ENCODE measurements at places on chromosomes 2 and 18. TPM values are rescaled to one million over a fixed set of nuclear protein-coding genes. Genes with fewer than 3 reads are reported as not detected.

DNA sequence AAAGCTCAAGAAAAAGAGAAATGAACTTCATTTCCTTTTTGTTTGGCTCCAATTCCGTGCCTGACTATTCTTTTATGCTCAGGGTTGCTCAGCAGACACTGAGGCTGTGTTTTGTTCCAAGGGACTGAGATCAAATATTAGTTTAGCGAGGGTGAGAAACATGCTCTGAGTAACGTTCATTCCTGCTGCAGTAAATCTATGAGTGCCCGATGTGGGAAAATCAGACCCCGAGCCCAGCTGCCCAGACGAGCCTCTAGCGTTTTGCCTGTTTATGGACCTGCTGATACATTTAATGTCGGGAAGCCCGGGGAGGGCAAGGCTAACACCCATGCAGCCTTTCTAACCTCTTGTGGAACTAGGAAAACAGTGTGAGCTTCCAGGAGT is 119.2 kb downstream of the VAPA start:
- DNase-seq, result peak; percentile 20

The HOXD4 gene
- 13.7 TPM for total RNA-seq

The TXNDC2 gene
- not detected for total RNA-seq

DNA sequence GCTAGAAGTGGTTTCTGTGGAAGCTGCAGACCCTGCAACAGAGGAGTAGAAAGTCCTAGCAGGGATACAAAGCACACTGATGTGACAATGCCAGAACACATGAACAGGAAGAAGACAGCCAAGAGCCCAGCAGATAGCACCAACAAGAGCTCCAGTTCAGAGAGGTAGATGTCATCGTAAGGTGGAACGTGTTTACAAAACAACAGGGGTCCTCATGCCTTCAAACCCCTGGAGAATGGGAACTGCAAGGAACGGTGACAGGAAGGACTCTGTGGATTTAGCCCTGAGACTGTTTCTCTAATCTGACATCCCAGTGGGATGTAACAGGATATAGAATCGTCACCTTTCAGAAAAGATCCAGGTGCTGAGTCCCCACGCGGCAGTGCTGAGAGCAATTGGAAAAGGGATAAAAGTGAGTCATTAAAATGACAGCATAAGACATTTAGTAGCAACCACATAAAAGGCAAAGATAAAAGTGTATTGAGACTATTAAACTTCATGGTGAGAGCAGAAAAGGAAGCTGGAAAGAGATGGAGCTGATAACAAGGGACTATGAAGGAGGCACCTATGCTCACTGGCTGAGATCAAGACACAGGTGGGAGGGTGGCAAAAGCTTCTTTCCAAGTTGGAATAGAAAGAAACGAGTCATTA is 195.2 kb downstream of the FBXO15 start:
- DNase-seq, result no peak

The CCDC148 gene
- 0.69 TPM for total RNA-seq

DNA sequence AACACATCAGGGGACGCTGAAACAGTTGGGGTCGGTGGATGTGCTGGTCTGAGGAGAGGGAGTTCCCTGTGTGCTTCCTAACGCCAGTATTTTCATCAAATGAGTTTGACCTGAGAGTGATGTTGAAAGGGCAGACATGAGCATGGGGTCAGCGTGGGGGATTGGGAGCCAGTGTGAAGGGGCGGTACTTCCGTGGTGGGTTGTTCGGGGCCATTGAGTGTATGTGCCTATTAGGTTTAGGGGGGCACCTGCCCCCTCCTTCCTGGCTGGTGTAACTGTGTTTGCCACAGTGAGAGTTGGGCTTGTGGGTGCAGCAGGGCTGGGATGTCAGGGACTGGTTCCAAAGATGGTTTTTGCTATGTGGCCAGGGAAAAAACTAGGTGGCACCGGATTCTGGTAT is 24.4 kb downstream of the SPEG start:
- no peak for DNase-seq

DNA sequence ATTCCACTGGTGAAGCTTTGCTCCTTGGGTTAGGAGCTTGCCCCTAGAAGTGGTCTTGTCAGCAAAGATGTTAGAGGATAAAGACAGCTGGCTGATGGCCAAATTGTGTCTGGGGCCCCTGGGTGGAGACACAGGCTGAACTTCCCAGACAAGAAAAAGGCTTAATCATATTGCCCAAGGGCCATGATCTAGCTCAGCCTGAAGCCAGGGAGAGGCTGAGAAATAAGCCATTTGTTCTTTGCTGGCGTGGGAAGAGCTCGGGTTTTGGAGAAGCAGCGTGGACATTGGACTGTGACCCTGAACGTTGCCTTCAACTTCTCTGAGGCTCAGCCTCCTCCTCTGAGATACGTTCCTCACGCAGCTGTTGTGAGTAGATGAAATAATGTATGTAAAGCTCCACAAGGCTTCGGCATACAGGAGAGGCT is 153.0 kb downstream of the ZFP36L2 start:
- no peak for DNase-seq

GRCh38 chr2:187055463-187055862 is 206.5 kb upstream of the ZSWIM2 start:
- peak; percentile 5 for DNase-seq

The CYRIA gene
- total RNA-seq, result 38.4 TPM

DNA sequence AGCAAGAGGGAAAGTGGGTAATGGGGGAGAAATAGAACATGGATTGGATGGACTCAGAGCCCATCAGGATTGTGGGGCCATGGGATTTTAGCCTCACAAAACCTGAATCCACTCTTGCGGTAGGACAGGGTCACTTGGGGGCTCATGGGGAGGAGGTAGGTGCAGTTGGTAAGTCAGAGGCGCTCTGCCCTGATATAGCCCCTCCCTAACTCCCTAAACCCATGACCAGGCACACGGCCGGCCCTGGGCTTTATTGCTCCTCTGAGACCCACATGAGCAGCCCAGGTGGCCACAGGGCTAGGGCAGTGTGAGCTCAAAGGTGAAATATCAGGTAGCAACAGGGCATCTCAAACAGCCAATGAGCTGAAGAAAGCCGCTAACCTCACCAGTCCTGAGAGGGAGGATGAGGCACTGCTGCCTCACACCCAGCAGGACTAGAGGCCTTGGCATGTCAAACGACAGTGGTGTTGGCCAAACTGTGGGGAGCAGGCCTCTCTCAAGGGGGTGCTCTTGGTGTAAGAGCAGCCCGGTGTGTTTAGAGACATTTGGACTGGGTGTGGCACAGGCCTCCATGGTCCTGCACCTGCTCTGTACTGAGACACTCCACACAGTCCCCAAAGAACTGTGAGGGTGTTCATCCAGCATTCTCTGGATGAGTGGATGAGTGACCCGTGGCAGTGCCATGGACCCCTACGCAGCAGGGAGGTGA is 90.8 kb upstream of the HS6ST1 start:
- DNase-seq, result no peak

The STPG4 gene
- total RNA-seq, result 0.53 TPM

DNA sequence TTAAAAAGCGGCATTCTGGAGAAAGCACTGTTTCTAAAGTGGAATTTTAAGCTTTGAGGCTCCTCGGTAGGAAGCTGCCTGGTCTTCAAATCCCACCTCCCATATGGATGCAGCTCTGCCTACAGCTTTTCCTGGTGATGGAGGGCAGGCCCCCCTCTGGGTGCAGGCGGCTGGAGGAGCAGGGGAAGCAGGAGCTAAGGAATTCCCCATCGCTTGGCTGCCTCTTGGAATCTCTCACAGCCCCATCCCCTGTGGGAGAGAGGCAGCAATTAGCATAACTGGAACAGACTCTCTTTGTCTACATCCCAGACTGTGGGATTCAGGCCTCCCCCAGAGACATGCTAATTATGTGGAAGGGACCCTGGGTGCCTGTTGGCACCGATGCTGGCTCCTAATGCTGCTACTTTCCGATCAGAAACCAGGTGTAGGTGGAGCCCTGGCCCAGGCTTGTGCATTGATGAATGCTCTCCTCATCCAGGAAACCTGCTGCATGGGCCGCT is 51.3 kb downstream of the LIPG start:
- no peak for DNase-seq

DNA sequence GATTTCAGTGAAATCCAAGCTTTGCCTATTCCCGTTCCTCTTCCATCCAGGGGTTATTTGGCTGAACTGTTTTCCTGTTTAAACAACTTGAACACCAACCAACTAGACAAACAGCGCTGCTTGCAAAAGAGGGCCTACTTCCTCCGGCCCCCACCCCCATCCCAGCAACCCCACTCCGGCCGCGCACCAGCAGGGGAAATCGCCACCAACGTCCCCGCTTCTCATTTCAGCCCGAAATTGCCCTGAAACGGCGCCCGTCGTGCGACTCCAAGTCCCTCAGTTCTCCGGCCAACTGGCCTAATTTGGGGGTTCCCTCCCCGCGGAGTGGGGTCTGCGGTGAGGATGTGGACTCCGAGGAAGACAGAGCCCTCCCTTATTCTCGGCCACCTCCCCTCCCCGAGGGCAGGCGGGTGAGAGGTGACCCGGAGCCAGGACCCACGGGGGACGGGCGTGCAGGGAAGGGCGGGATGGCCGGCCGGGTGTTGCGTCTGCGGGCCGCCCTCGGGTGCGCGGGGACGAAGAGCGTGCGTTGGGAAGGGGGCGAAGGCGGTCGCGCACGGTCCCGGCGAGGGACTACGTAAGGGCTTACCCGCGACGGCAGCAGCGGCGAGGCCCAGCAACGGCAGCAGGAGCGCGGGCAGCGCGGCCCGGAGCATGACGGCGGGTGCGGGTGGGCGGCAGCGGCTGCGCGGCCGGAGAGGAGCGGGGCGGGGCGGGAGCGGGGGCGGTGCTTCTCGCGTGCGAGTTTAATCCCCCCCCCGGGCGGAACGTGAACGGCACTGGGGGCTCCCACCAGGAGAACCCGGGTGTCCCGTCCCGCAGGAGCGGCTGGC is at the start of gene CD302:
Gene CD302, minus strand, starts transcription at position 666 of the 833 bp plus-strand sequence. Its CDS starts 10 bp downstream, at position 656.
- peak; percentile 75 for DNase-seq

The ERICH2 gene
- total RNA-seq, result not detected

The PTPRN gene
- not detected for total RNA-seq

The STAM2 gene
- 27.5 TPM for total RNA-seq

- no peak for DNase-seq
Measured at GRCh38 chr2:15421753-15422152, 139.4 kb downstream of the NBAS start.

The GPR75 gene
- total RNA-seq, result 4.7 TPM

The SERPINB2 gene
- total RNA-seq, result 0.24 TPM

The GKN2 gene
- total RNA-seq, result not detected

The TUBA3D gene
- total RNA-seq, result not detected

- DNase-seq, result no peak
Measured at GRCh38 chr2:191176305-191176704, 25.5 kb upstream of the STAT4 start.

- DNase-seq, result no peak
Measured at GRCh38 chr2:82062463-82062862, 1757.9 kb upstream of the LRRTM1 start.

The GNLY gene
- not detected for total RNA-seq

The UGT1A10 gene
- not detected for total RNA-seq

- DNase-seq, result no peak
Measured at GRCh38 chr18:57441071-57441794, 6.1 kb downstream of the ONECUT2 start.

- DNase-seq, result no peak
Measured at GRCh38 chr2:522776-523175, 154.4 kb downstream of the TMEM18 start.

The UGT1A8 gene
- total RNA-seq, result not detected

DNA sequence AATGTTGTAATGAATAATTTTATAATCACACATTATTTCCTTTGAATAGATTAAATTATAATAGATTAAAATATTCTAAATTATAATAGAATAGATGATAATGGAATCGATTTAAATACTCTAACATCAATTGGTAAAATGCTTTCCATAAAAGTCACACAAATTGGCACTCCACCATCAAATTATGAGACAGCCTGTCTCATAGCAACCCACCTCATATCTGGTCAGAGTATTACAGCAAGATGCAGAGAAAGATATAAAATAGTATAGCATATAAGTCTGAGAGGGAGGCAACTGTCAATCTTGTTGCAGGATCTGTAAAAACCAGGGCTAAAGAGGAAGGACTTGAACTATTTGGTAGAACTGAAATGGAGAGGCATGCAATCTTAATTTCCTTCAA is 98.4 kb upstream of the NCKAP5 start:
- DNase-seq, result no peak

DNA sequence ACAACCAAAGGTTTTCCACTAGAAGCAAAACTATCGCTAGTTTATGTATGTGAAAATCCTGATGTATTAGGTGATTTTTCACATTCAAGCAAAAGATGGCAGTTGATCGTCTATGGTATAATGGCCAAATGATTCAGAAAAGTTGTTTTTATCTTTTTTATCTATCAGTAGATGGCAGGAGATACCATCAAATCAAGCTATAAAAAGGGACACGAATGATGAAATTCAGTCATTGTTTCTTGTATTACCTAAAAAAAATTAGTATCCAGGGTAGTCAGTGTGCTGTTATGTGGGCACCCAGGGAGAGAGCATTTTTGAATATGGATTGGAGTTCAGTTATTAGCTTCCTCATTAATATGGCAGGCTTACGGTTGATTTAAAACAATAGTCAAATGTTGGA is 22.9 kb upstream of the CAVIN2 start:
- peak; percentile 55 for DNase-seq

DNA sequence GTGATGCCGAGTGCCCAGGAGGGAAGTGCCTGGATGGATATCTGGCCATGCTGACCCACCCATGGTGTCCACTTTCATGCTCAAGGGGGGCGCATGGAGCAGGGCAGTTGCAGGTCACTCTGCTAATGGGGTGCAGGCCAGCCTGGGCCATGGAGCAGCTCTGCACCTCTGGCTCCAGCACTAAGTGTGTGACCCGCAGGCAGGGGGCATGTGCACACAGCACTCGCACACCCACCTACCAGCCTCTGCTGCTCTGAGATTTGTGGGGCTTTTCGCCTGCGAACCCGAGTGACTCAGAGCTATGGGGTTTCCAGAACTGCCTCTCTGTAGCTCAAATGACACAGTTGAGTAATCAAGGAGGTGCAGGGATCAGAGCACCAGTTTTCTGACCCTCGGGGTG is 66.2 kb downstream of the CYP26B1 start:
- no peak for DNase-seq

DNA sequence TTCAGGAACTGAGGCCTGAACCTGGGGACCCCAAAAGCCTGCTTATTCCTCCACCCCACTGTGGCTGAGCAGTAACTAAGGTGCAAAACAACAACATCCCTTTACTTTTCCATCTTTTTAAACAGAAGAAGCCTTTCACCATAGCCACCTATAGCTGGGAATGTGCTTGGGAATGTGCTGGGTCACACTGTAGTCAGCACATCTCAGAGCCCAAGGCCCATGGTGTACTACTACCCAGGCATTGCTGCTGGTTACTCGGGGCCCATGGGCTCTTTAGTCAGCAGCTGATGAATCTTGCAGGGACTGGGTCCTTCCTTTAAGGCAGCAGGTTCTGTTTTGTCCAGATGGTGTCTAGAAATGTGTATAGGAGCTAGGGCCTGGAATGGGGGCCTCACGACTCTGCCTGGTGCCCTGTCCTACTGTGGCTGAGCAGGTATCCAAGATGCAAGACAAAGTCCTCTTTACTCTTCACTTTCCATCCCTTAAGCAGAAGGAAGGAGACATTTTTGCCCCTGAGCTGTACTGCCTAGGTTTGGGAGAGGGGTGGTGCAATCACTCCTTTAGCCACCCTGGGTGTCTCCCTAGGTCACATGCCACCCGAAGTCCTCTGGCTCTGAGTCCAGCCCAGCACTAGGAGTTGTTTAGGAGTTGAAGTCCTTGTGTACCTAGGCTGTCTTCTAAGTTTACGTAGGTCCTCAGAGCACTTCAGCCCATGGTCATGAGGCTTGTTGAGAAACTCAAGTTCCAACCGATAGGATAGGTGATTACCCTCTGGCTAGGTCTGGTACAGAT is 70.1 kb downstream of the OXER1 start:
- no peak for DNase-seq

The BMP10 gene
- total RNA-seq, result not detected

GRCh38 chr2:225463449-225463848 is 63.9 kb downstream of the NYAP2 start:
- DNase-seq, result no peak
